ENCODE measurements at places on chromosomes 3 and 15.

GRCh38 chr3:175869404-175869803 lies 1010.3 kb downstream of the NAALADL2 start:
- DNase-seq: no peak

DNA sequence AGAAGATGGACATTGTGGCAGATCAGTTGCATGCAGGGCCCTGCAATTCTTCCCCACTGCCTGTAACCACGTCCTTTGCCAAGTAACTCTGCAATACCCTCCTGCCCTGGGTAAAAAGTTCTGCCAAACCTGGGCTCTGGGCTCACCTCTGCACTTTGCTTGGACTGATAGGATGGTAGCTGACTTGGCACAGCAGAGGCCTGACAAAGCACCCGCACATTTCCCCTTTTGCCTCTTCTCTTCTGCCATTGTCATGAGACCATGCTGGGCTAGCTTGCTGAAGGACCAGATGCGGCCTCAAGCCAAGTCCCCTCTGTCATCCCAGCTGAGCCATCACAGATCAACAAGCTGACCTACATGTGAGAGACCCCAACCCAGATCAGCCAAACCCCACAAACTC lies 122.4 kb downstream of the SMAD6 start:
- no peak for DNase-seq

- DNase-seq: no peak
These were observed 472.3 kb upstream of the CBLB start for GRCh38 chr3:106341087-106341486.

- DNase-seq: no peak
These were observed 25.1 kb upstream of the ANKRD34C start for GRCh38 chr15:79257454-79257853.

DNA sequence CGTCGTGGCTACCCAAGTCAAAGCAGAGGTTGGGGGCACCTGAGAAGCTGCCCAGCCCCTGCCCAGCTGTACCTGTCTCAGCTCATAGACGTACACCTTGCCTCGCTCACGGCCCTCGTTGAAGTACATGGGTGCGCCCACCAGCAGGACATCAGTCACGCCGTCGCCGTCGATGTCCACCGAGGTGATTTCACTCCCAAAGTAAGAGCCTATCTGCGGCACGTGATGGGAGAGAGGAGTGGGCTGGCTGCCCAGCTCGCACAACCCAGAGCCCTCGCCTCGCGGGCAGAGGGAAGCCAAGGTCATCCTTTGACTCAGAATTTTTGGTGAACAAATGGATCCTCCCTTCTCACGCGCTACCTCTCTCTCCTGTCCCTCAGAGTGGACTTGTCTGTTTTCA lies 54.7 kb downstream of the FEM1B start:
- DNase-seq: no peak

GRCh38 chr3:125022206-125022605 lies 33.6 kb downstream of the HEG1 start:
- DNase-seq: no peak

DNA sequence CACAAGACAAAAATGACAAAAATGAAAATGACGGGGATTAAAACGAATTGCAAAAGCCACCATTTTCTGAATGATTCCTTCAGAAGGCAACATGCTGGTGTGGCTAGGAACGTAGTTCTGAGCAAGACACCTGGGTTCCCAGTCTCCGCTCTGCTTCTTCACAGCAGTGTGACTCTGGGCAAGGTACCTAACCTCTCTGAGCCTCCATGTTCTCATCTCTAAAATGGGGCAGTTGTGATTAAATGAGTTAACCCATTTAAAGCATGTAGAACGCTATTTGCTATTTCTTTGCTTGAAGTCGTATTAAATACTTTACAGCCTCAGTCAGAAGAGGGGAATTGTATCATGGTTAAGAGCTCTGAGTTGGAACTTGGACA lies 23.6 kb downstream of the BHLHE40 start:
- DNase-seq: no peak

- DNase-seq: no peak
These were observed 4.8 kb downstream of the LYSMD2 start for GRCh38 chr15:51732646-51733045.

GRCh38 chr3:16240229-16241023 lies 24.3 kb downstream of the DPH3 start:
- peak; percentile 13 for DNase-seq

DNA sequence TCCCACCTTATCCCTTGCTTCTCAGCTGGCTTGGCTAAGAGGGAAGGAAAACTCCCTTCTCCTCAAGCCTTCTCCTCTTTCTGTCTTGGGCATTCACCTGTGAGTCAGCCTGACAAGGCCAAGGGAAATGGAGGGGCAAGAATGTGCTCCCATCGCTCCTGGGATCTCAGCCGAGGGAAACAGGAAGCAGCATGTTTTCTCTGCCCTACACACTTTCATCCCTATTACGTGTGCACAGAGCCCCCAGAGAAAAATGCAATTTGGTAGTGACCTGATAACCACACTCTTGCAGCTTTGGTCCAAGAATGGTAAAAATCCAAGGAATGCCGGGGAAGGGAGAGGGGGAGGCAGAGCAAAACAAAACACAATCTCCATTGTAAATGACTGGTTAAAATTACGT lies 32.9 kb upstream of the MTMR10 start:
- DNase-seq: peak; percentile 96

- no peak for DNase-seq
These were observed 53.0 kb downstream of the ATP1B3 start for GRCh38 chr3:141929341-141929995.

- no peak for DNase-seq
These were observed 6.3 kb upstream of the HES1 start for GRCh38 chr3:194129581-194130133.

DNA sequence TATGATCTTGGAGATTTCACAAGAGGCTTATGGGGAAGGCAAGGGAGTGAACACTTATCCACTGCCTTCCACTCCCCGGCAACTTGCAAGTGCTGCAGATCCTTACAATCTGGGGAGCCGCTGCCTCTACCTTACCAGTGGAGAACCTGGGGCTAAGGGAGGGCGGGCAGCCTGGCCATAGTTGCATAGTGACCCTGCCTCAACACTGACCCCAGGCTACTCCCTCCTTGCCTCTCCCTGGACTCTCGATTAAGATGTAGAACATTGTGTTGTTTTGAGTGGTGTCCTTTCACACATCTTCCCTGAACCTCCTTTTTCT lies 30.6 kb downstream of the SLC6A11 start:
- DNase-seq: no peak

GRCh38 chr15:50116477-50116876 lies 2.6 kb downstream of the ATP8B4 start:
- peak; percentile 63 for DNase-seq
